ENCODE measurements at places on chromosomes 1 and 21.

GRCh38 chr1:227370533-227371254 is 52.4 kb upstream of the CDC42BPA start:
- no peak for DNase-seq

- DNase-seq, result no peak
Measured at GRCh38 chr1:153933430-153933829, 10.7 kb upstream of the GATAD2B start.

GRCh38 chr1:39378377-39378776 is 113.1 kb upstream of the BMP8A start:
- no peak for DNase-seq

GRCh38 chr1:167587872-167588271 is 34.3 kb upstream of the CREG1 start:
- no peak for DNase-seq

DNA sequence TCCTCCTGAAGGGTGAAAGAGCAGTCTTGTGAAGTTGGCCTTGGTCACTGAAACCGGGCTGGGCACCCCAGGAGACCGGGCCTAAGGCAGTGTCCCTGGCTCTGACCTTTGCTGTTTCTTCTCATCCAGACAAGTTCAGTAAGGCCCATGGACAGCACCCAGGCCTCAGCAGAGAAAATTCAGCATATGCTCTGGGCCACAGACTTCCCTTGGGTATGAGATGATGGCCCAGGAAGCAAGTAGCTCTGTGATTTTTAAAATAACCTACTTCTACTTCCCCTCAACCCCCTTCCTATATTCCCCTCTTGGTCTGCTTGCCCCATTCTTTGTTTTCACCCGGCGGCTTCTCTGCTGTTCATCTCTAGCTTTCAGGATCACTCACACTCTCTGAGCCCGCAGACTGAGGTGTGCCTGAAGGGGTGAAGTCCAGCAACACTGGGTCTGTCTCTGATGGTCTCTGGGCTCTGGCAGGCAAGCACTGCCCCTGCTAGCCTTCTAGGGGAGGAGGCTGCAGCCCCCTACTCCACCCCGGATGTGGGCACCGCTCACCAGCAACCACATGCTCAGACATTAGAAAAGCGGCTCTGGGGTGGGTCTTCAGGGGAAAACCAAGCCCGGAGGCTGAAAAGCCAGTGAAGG is 2.9 kb upstream of the GPR25 start:
- no peak for DNase-seq

DNA sequence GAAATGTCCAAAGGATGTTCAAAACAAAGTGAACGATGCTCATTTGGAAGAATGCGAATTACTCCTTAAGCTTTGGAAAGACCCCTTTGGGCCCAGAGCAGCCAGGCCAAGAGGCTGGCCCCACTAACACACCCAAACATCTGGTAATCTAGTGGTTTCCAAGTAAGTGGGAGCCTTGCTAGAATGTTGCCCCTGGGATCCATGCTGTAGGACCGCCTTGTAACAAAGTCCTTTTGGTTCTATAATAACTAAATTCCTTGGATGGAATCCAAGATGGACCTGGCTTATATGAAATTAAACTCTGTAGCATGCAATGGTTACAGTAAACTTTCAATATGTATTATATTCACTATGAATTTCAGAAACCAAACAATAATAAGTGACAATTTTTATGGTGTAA is 25.3 kb downstream of the GPR3 start:
- no peak for DNase-seq

- DNase-seq, result no peak
Measured at GRCh38 chr1:186848509-186849130, 19.9 kb downstream of the PLA2G4A start.

DNA sequence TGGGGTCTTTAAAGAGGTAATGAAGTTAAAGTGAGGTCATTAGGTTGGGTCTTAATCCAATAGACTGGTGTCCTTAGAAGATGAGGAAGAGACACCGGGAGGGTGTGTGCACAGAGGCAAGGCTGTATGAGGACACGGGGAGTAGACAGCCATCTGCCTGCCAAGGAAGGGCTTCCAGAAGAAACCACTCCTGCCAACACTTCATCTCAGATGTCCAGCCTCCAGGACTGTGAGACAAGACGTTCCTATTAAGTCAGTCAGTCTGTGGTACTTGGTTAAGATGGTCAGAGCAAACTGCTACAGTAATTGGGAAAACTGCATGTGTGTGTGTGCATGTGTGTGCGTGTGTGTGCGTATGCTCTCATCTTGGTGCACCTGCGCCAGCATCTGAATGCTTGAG is 77.1 kb downstream of the RYR2 start:
- no peak for DNase-seq

- DNase-seq, result no peak
Measured at GRCh38 chr1:28595412-28596191, 3.5 kb downstream of the RAB42 start.

DNA sequence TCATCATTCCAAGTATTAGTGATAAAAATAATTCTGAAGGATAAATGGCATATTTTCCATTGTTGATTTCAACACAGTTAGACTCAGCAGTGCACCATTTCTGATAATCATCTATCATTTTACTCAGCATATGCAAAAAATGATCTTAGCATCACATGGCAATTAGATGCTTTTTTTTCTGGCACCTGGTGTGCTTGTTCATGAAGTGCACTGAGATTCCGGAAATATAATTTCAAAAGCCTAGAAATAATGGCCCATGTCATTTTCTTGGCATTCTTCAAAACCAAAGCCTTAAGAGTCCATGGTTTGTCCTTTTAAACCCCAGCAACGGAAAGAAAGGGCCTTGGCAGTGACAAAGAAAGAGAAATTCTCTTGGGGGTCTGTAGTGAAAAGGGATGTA is 278.8 kb downstream of the KIF26B start:
- no peak for DNase-seq

DNA sequence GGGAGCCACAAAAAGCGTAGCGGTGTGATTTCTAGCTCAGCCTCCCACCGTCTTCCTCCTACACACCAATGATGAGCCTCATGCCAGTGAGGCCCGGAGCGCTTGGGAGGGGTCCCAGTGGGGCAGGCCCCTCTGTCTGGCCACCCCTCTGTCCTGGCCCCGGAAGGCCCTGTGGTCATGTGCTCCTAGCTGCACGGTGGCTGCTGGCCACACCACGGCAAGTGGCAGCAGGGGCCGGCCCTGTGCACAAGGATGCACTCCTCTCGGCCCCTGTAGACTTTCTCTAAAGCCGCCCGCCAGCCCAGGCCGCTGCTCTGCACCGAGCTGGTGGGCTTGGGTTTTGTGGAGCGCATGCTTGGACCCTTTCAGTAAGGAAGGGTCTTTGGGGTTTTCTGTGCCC is 53.6 kb downstream of the KCNAB2 start:
- DNase-seq, result no peak

GRCh38 chr21:45010096-45010495 is 64.3 kb upstream of the ADARB1 start:
- no peak for DNase-seq

GRCh38 chr1:162627662-162628296 is 4.5 kb upstream of the DDR2 start:
- no peak for DNase-seq

DNA sequence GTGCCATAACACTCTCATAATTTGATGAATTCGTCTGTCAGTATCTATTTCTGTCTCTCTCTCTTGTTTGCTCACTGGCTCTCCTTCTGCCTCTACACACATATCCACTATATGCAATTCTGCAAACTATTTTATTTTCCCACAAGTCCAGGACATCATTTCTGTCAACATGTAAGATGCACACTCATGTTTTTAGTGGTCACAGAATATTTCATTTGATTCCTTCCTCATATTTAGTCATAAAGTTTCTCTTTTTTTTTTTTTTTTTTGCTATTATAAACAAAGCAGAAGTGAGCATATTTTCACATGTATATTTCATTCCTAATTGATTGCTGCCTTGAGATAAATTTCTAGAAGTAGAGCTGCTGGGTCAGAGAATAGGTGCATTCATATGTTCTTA is 165.3 kb downstream of the PGBD5 start:
- no peak for DNase-seq

GRCh38 chr1:240174734-240175133 is 83.1 kb downstream of the FMN2 start:
- no peak for DNase-seq

DNA sequence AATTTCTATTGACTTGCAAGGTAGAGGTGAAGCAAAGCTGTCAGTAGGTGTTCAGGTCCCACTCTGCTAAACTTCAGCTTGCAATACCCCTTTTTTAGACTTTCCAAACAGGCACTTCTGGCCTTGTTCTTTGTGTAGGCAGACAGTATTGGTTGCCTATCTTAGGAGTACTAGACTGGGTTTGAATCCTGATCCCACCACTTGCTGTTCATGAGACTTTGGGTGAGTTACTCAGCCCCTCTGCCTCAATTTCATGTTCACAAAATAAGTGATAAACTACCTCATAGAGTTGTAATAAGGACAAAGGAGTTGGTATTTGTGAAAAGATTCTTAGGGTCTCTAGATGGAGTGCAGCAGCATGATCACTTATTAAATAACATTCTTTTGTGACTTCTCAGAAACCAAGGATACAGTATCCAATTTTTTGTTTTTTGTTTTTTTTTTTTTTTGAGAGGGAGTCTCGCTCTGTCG is 5.2 kb downstream of the RCC1 start:
- DNase-seq, result no peak

GRCh38 chr21:22842875-22843274 is 1844.7 kb downstream of the NCAM2 start:
- DNase-seq, result no peak

GRCh38 chr1:14421977-14422609 is 176.4 kb upstream of the KAZN start:
- DNase-seq, result no peak

GRCh38 chr1:16981269-16981849 is 939 bp upstream of the MFAP2 start:
- no peak for DNase-seq

GRCh38 chr1:47699492-47700235 is 261.8 kb downstream of the FOXD2 start:
- DNase-seq, result no peak

DNA sequence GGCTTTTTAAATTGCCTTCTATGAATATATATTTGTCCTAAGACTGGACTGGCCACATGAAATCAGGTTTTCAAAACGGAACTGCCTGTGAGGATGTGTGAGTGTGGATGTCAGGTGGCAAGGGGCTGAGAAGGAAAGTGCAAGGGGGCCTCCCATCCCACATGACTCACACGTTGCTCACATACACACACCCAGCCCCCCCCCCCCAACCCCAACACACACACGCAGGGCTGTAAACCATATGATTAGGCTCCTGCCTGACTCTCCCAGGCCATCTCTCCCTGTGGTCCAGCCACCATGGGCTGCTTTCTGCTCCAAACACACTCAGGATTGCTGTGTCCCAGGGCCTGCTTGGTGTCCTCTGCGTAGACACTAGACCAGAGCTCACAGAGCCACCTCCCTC is 22.4 kb downstream of the DEGS1 start:
- no peak for DNase-seq

- DNase-seq, result no peak
Measured at GRCh38 chr1:17470021-17470799, 30.7 kb upstream of the RCC2 start.

Measured in testis (tissue), 5 donors.